ENCODE measurements at places on chromosomes 4 and X. TPM values are rescaled to one million over a fixed set of nuclear protein-coding genes. Genes with fewer than 3 reads are reported as not detected.
A peak's percentile ranks its signal among the peaks of the same experiment; 100 is the strongest.

- peaks cover 14% of the 10 kb centered on the region for H3K4me1 ChIP-seq
- no peaks in the 10 kb centered on the region for H3K27me3 ChIP-seq
- H3K4me3 ChIP-seq: peak overlapping the region; percentile 66
- no peak overlapping the region for H3K27ac ChIP-seq
Observed at GRCh38 chr4:20254511-20255250, 3.0 kb downstream of the SLIT2 start.

GRCh38 chrX:17802756-17803155, 58.3 kb downstream of the RAI2 start:
- no peaks in the 10 kb centered on the region for H3K27me3 ChIP-seq
- H3K36me3 ChIP-seq: no peaks in the 10 kb centered on the region
- no peak overlapping the region for H3K27ac ChIP-seq
- DNase-seq: no peak
- H3K4me1 ChIP-seq: no peaks in the 10 kb centered on the region
- no peak overlapping the region for H3K4me3 ChIP-seq

- no peak overlapping the region for H3K4me3 ChIP-seq
- DNase-seq: no peak
- H3K27ac ChIP-seq: no peak overlapping the region
- H3K27me3 ChIP-seq: no peaks in the 10 kb centered on the region
Observed at GRCh38 chr4:94746746-94747145, 11.0 kb upstream of the BMPR1B start.

DNA sequence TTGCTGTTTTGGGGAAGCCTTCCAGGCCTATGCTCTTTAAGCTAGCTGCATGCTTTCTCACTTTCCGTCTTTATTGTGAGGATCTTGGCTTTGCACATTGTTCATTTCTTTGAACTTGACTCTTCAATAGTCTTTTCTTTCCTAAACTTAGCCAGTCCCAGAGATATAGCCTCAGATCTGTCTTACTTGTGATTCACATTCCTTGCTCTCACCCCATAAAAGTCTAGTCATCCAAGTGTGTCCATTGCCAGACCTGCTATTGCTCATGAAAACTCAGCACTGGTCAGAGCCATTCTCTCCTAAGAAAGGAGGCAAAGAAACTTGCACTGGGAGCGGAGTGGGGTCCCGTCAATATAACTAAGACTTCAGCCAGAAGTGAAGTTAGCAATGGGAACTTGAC, 275.0 kb upstream of the CTSO start:
- H3K4me3 ChIP-seq: no peak overlapping the region
- no peak overlapping the region for H3K27ac ChIP-seq
- DNase-seq: no peak
- H3K36me3 ChIP-seq: no peaks in the 10 kb centered on the region
- H3K4me1 ChIP-seq: no peaks in the 10 kb centered on the region

DNA sequence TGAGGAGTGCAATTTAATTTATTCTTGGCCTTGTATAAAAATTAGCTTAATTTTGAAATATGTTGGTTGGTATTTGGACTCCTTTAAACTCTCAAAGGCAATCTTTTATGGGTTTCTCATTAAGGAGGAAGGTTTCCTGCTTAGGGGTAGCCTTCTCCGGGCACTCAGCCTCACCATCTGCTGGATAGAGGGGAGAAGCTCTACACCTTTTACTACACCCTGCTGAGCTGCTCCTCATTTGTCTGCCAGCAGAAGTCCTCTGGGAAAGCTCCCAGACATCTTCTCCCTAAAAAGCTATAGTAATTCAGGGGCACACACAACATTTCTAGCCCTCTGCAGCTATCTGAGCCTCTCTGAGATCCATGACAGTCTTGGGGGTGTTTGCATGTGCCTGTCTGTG, 179.1 kb downstream of the SOWAHB start:
- H3K4me3 ChIP-seq: no peak overlapping the region
- no peak overlapping the region for H3K27ac ChIP-seq
- H3K4me1 ChIP-seq: no peaks in the 10 kb centered on the region
- H3K36me3 ChIP-seq: no peaks in the 10 kb centered on the region
- no peak for DNase-seq
- H3K27me3 ChIP-seq: no peaks in the 10 kb centered on the region

GRCh38 chrX:50161127-50161526, 39.7 kb downstream of the AKAP4 start:
- no peaks in the 10 kb centered on the region for H3K36me3 ChIP-seq
- no peaks in the 10 kb centered on the region for H3K4me1 ChIP-seq
- no peak for DNase-seq

The CYLC1 gene
- total RNA-seq: not detected

The GASK1B gene
- total RNA-seq: 27.7 TPM

- H3K4me1 ChIP-seq: no peaks in the 10 kb centered on the region
- no peak overlapping the region for H3K27ac ChIP-seq
- no peaks in the 10 kb centered on the region for H3K36me3 ChIP-seq
- no peak for DNase-seq
- H3K27me3 ChIP-seq: no peaks in the 10 kb centered on the region
Observed at GRCh38 chr4:89658701-89659024, 178.3 kb downstream of the SNCA start.

The RBMXL3 gene
- total RNA-seq: not detected

- H3K36me3 ChIP-seq: no peaks in the 10 kb centered on the region
- H3K4me3 ChIP-seq: no peak overlapping the region
- DNase-seq: no peak
- H3K4me1 ChIP-seq: no peaks in the 10 kb centered on the region
- H3K27ac ChIP-seq: no peak overlapping the region
- H3K27me3 ChIP-seq: no peaks in the 10 kb centered on the region
Observed at GRCh38 chr4:40369437-40370274, 34.5 kb downstream of the CHRNA9 start.

The FAM133A gene
- not detected for total RNA-seq

The KLF3 gene
- 19.8 TPM for total RNA-seq

GRCh38 chr4:184287697-184288255, 70.1 kb upstream of the ENPP6 start:
- H3K27me3 ChIP-seq: no peaks in the 10 kb centered on the region
- peaks cover 6% of the 10 kb centered on the region for H3K4me1 ChIP-seq
- H3K36me3 ChIP-seq: no peaks in the 10 kb centered on the region
- H3K4me3 ChIP-seq: no peak overlapping the region
- no peak overlapping the region for H3K27ac ChIP-seq
- DNase-seq: no peak

- H3K4me1 ChIP-seq: no peaks in the 10 kb centered on the region
- DNase-seq: no peak
- H3K4me3 ChIP-seq: no peak overlapping the region
- no peak overlapping the region for H3K27ac ChIP-seq
Observed at GRCh38 chr4:30538794-30539193, 181.4 kb upstream of the PCDH7 start.

DNA sequence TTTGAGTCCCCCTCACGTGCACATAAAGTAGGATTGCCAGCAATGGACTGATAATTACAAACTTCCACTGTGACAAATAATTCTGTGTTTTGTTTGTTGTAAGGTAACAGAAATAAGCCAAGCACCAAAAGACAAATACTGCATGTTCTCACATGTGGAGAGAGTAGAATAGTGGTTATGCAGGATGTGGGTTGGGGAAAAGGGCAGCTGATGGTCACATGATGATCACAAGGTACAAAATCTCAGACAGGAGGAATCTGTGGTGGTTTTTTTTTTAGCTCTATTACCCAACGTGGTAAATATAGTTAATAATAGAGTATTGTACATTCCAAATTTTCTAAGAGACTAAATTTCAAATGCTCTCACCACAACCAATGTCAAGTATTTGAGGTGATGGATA, 182.3 kb downstream of the BANK1 start:
- H3K36me3 ChIP-seq: no peaks in the 10 kb centered on the region
- no peak for DNase-seq
- H3K4me1 ChIP-seq: no peaks in the 10 kb centered on the region
- H3K4me3 ChIP-seq: no peak overlapping the region

DNA sequence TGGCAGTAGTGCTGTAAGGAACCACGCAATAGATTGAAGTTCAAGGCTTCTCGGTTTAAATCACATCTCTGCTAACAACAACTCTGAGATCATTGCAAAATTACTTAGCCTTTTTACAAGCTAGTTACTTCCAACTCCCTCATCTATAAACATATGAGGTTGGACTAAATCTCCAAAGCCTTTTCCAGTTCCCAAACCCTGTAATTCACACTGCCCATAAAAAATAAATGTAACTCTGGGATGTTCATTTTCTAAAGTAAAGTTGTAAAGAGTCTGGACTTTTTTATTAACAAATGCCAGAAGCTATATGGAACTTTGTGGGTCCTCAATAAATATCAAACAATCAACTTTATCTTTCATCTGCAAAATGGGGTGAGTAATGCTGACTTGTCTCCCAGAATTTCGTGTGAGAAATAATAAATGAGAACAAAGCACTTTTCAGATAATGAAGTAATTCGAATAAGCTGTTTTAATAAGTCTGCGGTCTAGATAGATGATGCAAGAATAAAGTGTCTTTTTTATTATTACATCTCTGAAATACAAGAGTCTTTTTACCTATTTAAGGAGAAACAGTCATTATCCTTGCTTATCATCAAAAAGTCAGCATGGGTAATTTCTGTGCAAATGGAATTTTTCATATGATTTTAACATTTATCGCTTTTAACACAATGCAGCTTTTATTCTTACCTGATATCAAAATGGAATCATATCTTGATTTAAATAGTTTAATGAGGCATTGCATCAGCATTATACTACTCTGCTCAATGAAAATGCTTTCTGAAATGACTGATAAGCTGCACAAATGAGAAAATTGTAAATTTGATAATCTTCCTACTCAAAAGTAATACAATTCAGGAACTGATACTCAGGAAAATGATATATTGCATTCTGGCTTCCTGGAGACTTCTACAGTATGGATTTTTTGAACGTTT, 252.6 kb downstream of the BANK1 start:
- H3K4me3 ChIP-seq: no peak overlapping the region
- H3K27me3 ChIP-seq: no peaks in the 10 kb centered on the region
- no peaks in the 10 kb centered on the region for H3K4me1 ChIP-seq
- no peak overlapping the region for H3K27ac ChIP-seq
- no peak for DNase-seq

The HPRT1 gene
- total RNA-seq: 11.7 TPM

- H3K27me3 ChIP-seq: no peaks in the 10 kb centered on the region
- no peak for DNase-seq
- H3K36me3 ChIP-seq: no peaks in the 10 kb centered on the region
- H3K27ac ChIP-seq: no peak overlapping the region
- peaks cover 6% of the 10 kb centered on the region for H3K4me1 ChIP-seq
Observed at GRCh38 chr4:151475035-151475714, 66.2 kb downstream of the FHIP1A start.

GRCh38 chrX:117996408-117996807, 120.2 kb downstream of the KLHL13 start:
- no peaks in the 10 kb centered on the region for H3K36me3 ChIP-seq
- no peak overlapping the region for H3K27ac ChIP-seq
- H3K4me3 ChIP-seq: no peak overlapping the region
- no peak for DNase-seq
- H3K27me3 ChIP-seq: no peaks in the 10 kb centered on the region

- H3K27me3 ChIP-seq: no peaks in the 10 kb centered on the region
- no peak overlapping the region for H3K27ac ChIP-seq
- DNase-seq: no peak
- no peak overlapping the region for H3K4me3 ChIP-seq
- H3K36me3 ChIP-seq: no peaks in the 10 kb centered on the region
Observed at GRCh38 chrX:134570899-134571298, 87.4 kb downstream of the PLAC1 start.

The BST1 gene
- total RNA-seq: 0.28 TPM

GRCh38 chr4:89249313-89249712, 58.3 kb downstream of the GPRIN3 start:
- H3K4me1 ChIP-seq: peaks cover 20% of the 10 kb centered on the region
- H3K27ac ChIP-seq: peak overlapping the region; percentile 70
- H3K4me3 ChIP-seq: peak overlapping the region; percentile 35
- no peak for DNase-seq

DNA sequence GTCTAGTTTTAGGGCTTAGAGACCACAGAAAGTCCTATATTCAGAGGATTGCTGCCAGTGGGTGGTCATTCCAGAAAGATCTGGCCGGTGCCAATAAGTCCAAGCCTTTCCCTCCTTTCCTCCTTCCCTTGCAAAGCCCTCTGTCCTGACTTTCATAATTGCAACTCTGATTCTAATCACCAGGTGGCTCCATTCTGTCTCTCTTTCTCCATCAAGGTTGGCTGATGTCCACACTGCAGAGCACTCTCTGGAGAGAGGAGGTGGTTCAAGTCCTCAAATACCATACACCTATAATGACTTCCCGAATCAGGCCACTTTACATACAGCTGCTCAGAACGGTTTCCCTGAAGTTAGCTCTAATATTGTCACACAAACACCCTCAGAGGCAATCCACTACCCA, 22.4 kb upstream of the ARMCX4 start:
- no peaks in the 10 kb centered on the region for H3K27me3 ChIP-seq
- no peak overlapping the region for H3K4me3 ChIP-seq
- H3K4me1 ChIP-seq: no peaks in the 10 kb centered on the region

DNA sequence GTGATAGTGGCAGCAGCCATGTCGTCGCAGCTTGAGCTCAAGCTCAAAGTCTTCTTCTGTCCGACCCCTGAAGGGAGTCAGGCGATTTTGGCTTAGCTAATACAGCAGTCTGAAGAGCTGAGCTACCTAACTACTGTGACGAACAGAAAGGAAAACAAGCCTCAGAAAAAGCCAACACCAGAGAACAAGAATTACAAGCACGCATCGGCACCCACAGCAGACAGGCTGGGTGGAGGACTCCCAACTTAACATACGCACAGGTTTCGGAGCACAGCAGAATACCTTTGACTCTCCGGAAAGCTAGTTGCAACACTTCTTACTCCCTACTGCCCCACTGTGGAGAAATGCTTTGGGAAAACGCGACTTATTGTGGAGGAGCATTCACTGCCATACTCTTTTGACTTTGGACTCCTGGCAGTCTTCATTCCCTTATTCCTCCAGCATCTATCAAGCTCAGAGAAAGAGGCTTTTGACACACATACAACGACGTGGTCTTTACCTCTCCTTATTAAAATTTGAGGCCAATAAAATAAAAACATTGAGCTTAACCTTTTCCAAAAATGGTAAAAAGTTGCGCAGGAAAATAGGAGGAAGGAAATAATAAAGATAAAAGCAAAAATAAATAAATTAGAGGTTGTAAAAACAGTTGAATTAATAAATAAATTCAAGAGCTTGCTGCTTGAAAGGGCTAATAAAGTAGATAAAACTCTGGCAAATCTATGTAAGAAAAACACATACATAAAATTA, 41.3 kb upstream of the GPC3 start:
- no peak overlapping the region for H3K4me3 ChIP-seq
- H3K27me3 ChIP-seq: no peaks in the 10 kb centered on the region
- no peak for DNase-seq
- H3K27ac ChIP-seq: no peak overlapping the region
- no peaks in the 10 kb centered on the region for H3K4me1 ChIP-seq
- no peaks in the 10 kb centered on the region for H3K36me3 ChIP-seq

The BGN gene
- total RNA-seq: 4.0 TPM

DNA sequence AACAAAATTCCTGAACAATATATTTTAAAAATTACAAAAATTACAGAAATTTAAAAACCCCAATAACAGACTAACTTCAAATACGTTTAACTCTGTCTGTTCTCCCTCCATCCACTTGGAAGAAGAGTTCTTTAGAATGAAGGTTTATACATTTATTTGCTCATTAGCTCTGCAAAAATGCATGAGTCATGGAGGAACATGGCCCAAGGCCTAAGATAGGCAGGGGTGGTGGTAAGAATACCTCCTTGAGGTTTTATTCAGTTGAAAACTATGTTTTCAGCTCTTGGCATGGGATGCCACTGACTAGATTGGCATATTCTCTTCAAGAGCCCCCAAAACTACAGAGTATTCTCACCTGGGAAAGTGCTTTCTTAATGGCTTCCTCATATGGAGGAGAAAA, 8.8 kb upstream of the LRRC66 start:
- H3K36me3 ChIP-seq: peaks cover 3% of the 10 kb centered on the region
- no peak for DNase-seq
- H3K27me3 ChIP-seq: no peaks in the 10 kb centered on the region
- H3K4me3 ChIP-seq: no peak overlapping the region
- no peak overlapping the region for H3K27ac ChIP-seq

Data from pancreas (tissue), 10 donors.